SW480 (cell line): ENCODE measurements at places on chromosomes 6 and 20.

DNA sequence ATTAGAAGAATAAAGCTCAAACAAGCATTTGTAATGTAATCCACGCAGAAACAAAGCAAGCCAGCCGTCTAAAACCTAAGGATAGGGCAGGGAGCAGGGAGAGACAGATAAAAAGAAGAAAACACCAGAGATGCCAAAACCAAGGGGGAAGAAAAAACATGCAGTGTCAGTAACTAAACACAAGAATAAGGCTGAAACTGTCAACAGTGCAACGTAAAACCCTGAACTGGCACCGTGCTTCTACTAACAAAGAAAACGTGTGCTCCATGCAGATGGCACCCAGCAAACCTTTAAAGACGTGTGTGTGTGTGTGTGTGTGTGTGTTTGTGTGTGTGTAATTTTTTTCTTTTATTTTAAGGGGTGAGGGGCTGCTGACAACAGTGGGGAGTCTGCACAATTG, 88.4 kb upstream of the TAB2 start:
- DNase-seq, result no peak

GRCh38 chr6:154298297-154298696, 58.3 kb downstream of the IPCEF1 start:
- DNase-seq, result no peak

GRCh38 chr6:112305795-112306564, 41.1 kb upstream of the RFPL4B start:
- no peak for DNase-seq

- DNase-seq, result peak; percentile 3
These were observed 274.3 kb downstream of the COL12A1 start for GRCh38 chr6:74931558-74931957.

DNA sequence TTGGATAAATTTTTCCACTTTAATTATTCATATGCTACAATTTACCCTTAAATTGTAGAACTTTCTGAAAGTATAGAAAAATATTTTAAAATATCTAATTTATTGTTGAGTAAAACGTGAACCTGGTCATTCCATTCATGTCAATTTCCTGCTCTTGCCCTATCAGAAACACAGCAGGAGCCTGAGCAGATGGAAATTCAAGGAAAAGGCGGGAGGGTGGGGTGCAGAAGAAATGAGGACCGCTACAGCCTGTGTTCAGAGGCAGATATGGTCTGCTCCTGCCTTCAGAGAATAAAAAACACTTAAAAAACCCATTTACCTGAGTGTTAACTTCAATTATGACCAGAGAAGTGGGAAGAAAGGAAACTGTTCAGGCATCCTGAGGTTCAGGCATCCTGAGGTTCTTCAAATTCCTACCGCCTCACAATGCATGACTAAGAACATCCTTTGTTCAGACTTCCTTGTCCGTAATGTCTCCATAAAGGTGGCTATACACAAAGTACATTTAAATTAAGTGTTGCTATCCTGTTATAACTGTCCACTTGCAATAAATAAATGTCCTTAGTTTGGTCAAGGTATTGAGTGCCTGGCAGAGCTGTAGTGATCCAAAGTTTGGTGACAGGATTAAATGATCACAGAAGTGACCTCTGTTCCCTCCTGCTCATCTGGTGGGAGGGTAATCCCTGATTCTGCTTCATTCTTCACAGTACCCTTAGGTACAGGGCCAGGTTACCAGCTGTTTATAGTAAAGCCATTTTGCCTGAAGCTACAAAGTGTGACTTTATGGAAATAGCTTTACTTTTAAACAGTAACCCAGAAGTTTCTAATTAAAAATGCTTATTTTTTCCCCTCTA, 109.1 kb downstream of the MAN1A1 start:
- DNase-seq, result no peak

- no peak for DNase-seq
These were observed 91.6 kb upstream of the RIPOR2 start for GRCh38 chr6:25027221-25027916.

GRCh38 chr6:122482750-122483080, 11.1 kb upstream of the SERINC1 start:
- no peak for DNase-seq

- no peak for DNase-seq
These were observed 76.2 kb upstream of the OLIG3 start for GRCh38 chr6:137570393-137570792.

- DNase-seq, result no peak
These were observed 74.8 kb upstream of the KIF16B start for GRCh38 chr20:16647875-16648597.
